NCI-H146 (cell line): ENCODE measurements at places on chromosomes 1 and 21.

DNA sequence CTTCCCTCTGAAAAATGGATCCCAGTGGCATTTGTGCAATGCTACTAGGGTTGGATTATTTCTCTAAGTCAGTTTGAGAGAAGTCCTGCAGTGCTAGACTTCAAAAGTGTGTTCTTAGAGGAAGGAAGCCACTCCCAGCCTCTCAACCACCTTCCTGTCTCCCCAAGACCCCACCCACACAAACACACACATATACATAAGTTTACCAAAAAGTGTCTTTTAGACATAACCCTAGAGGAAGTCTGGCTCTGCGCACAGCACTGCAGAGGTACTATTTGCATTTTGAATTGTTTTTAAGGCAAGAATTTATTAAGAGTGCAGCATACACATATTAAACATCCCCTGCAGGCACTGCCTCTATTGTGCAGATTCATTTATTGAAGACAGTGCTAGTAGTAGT is 127.3 kb downstream of the HHIPL2 start:
- DNase-seq: no peak

DNA sequence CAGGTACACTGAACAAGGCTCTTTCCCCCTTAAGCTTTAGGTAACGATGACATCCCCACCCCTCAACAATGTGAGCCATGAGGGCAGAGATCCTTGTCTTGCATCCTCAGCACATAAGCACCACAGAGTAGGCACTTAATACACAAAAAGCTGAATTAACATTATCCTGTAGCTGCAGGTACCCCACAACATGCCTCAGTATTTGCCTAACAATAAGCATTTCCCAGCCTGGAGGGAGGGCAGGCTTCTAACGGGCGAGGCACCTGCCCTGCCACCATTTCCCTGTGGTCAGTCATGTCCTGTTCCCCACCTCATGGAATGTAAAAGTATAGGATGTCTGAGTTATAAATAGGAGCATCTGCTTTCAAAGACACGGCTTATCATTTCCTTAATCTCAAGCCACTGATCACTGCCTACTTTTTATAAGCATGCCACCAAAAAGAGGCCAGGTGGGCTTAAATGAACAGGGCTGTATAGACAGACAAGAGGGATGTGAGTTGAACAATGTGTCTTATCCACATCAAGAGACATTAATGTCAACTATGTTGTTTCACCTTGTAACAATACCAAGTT is 3.4 kb downstream of the CAPZB start:
- no peak for DNase-seq

- DNase-seq: no peak
Observed at GRCh38 chr1:49465486-49466185, 558.1 kb downstream of the AGBL4 start.

- DNase-seq: no peak
Observed at GRCh38 chr1:184208622-184209021, 157.1 kb downstream of the TSEN15 start.

DNA sequence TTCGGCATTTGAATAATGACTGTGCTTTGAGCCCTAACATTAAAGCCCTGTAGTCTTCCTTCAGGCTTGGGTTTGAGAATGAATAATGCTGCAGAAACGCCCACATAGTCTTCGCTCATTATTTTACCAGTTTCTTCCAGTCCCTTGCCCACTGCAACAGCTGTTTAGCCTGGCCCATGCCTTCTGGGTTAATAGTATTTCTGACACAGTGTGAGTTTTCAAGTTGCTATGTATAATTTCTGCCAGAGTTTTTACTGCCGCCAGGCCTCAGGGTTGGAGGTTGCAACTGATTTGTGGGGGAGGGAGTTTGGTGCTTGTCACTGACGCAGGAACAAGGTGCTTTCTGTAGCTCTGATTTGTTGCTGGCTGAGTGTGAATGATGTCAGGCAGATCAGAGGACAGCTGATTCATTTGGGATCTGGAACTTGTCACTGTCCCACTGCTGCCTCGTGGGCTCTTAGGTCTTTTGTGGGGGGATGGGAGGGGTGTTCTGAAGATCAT is 109.8 kb downstream of the MAST2 start:
- no peak for DNase-seq

DNA sequence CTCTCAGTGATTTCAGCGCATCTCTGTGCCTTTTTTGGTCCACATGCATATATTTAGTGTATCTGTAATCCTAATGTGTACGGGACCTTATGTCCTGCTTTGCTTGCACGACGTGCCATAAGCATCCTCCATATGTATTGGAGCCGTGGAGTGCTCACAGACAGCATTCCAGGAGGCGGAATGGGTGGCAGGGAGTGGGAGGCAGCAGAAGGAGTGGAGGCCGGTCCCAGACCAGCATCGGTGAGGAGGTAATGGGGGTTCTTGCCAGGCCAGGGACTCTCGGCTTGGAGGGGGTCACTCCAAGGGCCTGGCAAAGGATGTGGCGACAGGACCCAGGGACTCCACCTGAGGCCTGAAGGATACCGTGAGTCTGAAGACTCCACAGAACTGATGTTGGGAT is 185.0 kb downstream of the CAMTA1 start:
- DNase-seq: no peak

DNA sequence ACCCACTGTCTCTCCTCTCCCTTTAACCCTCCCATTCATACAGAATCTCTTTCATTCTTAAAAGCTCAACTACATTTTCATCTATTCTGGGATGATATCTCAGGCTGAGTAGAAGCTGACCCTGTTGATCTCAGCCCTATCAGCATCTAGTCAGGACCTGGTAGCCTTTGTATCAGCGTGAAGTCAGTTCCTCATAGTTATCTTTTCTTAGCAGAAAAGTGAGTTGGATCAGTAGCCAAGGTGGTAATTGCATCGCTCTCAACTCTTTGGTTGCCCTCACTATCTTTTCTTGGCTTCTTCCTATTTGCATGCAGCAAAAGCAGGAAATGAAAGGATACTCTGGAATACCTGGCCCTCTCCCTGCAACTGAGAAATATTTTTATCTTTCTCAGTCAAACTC is 13.6 kb upstream of the GOLT1A start:
- no peak for DNase-seq

DNA sequence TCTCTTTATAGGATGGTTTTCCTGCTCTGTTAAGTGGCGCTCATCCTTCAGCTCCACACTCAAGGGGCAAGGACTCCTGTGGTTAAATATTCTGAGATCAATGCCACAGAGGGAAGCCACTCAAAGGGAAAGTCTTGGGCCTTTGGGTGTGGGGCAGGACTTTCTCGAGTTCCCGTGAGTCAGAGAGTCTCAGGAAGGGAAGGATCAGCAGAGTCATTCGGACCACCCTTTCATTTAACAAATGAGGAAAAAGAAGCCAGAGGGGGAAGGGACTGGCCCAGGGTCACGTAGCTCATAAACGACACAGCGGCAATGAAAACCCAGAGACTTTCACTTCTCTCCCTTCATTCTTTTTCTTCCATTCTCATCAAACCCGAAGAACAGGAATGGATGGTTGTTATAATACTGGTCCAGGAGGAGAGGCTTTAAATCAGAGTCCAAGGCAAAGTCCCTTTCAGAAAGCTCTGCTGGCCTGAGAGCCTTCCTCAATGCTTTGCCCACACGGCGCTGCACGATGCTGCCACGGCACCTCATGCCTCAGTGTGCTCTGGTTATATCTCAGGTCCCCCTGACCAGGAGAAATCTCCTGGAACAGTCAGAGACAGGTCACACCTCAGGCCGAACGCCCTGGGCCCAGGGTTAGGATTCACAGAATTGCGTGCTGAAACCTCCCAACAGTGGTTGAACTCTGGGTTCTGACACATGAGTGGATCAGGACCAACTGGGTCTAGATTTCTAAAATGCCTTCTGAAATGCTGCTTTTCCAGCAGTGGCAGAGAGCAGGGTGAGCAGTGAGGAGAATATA is 65.3 kb downstream of the TENT5C start:
- DNase-seq: no peak

- no peak for DNase-seq
Observed at GRCh38 chr1:3360646-3361257, 93.7 kb upstream of the ARHGEF16 start.

DNA sequence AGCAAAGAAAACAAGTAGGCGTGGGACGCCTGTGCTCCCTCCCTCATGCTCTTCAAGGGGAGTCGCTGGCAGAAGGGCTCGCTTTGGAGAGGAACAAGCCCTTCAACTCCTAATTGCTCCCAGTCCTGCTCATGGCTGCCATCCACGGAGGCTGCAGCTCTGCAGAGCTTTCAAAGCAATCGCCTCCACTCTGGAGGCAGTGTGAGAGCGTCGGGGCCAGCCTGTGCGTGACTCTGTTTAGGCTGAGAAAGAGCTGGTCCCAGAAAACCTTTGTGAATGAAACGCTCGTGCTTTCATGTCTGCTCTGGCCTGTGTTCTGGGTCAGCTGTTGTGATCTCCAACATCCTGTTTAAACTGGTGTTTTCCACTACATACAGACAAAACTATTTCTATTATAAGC is 23.9 kb upstream of the RUNX1 start:
- DNase-seq: no peak

DNA sequence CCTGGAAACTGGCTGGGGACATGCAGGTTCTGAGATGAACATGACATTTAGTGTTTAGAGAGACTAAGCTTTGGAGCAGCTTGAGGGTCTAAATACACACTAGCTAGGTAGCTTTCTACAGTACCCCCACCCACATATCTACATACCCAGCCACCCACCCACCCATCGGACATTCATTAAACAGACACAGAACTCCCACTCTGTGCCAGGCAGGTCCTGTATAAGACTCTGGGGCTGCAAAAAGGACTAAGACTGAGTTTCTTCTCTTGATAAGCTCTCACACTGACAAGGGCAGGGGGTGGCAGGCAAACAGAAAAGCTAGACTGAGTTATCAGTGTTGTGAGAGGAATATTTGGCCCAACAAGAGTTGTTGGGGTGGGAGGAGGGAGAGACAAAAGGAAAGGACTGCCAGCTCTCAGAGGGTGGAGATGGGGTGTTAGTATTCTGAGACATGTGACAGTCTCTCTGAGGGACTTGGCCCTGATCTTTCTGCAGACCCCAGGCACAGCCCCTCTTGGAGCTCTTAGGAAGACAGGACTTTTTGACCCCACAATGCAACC is 6.8 kb downstream of the MAP7D1 start:
- no peak for DNase-seq

DNA sequence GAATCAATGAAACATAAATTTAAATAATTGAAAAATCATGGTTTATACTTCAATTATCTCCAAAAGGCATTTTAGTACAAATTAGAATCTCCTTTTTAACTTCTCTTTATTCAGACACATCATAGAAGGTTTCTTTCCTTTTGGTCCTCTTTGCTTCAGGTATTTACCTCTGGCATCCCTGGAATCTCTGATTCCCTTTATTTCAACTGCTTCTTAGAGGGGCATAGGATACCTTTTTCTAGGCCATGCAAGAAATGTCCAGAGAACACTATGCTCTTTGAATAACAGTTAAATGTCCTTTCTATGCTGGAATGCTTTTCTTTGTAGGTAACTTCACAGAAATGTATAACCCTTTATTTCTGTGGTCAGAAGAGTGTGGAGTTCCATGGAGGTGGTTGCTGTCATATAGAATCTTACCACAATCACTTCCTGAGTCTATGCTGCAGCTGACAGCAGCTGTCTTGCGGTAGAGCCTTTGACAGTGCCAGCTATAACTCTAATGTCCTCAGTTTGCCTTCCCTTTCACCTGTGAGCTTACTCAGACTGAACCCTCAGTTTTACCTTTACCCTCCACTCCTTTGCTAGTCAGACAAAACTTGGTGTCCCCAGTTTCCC is 8.6 kb downstream of the LAMC2 start:
- no peak for DNase-seq

GRCh38 chr1:2459757-2460156 is 16.3 kb upstream of the PLCH2 start:
- DNase-seq: no peak

GRCh38 chr1:244970236-244970743 is 105.9 kb upstream of the HNRNPU start:
- DNase-seq: peak; percentile 97

DNA sequence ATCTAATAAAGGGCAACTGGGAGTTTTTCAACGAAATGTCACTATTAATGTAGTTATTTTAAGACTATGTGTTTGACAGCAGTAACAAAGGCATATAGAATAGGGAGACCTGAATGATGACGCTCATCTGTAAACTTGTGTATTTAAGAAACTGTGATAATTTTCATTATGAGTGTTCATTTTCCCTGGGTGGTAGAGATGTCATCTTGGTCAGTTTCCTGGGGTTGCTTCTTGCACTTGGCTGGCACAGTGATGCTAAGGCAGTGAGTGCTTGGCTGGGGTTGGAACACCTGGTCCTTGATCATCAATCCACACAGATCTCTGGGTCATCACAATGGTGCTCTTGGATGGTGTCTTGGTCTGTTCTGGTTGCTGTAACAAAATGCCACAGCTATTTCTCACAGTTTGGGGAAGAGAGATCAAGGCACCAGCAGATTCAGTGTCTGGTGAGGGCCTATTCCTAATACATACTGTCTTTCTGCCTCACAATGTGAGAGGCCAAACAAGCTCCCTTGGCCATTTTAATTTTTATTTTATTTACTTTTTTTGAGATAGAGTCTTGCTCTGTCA is 7.9 kb upstream of the SMYD2 start:
- no peak for DNase-seq

- DNase-seq: no peak
Observed at GRCh38 chr1:41455479-41456332, 28.8 kb downstream of the EDN2 start.

GRCh38 chr1:230047114-230047865 is 19.7 kb upstream of the GALNT2 start:
- no peak for DNase-seq

DNA sequence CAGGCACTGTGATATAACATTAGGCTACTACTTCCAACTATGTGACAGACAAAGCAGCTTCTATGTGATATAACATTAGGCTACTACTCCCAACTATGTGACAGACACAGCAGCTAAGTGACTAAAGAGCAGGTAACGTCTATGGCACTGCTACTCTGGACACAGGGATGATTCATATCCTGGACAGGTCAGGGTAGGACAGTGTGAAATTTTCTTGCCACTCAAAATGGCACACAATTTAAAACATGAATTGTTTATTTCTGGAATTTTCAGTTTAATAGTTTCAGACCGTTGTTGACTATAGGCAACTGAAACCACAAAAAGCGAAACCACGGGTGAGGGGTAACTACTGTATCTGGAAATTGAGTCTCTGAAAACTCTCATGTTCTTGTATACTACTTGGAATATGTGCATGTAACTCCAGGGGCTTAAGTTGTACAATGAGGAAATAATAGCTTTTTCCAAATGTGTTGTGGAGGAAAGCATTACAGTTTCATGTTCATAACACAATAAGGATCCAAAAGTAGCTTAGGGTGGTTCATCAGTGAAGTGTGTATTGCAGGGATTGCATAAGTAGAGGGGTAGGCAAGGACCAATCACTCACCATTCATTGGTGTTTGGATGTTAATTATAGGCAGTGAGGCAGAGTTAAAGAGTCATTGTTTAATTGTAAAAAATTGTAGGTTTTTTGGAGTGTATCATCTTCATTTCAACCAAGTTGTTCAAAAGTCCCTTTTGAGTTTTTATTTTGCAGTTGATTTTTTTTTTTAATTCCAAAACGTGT is 5.3 kb downstream of the DTL start:
- DNase-seq: no peak

DNA sequence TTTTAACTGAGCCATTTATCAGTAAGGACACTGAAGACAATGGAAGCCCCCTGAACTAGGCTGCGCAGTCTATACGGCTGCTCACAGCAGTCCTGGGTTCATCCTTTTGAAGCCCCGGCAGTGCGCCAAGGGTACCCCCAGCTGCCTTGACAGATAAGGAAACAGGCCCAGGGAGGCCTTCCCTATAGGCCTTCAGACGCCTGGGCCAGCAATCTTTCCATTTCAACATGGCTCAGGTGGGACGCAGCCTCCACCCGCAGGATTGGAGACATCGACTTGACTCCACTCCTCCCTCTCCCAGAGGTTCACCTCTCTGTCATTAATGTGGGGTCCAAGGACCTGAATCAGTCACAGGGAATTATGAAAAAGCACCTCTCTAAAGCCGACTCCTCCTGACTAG is 2.8 kb upstream of the LYPD8 start:
- no peak for DNase-seq
